ENCODE measurements at places on chromosomes 1 and 21.

- DNase-seq = no peak
These were observed 25.2 kb upstream of the DYRK1A start for GRCh38 chr21:37341254-37341960.

DNA sequence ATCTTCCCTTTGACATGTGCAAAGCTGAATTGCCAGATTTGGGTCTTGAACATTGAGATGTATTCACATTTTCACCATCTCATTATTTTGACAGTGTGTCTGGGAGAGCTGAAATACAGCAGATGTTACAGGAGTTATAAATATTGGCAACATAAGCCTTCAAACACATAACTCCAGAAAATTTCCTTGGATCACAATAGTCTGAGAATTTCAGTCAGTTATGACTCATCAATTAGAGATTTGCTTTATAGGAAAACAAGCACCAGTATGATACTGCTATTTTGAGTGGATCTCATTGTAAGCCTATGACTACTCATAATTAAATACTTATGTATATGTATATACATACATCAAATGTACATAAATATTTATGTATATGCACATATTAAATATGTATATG, 1171.8 kb downstream of the AMY1C start:
- no peak for DNase-seq

DNA sequence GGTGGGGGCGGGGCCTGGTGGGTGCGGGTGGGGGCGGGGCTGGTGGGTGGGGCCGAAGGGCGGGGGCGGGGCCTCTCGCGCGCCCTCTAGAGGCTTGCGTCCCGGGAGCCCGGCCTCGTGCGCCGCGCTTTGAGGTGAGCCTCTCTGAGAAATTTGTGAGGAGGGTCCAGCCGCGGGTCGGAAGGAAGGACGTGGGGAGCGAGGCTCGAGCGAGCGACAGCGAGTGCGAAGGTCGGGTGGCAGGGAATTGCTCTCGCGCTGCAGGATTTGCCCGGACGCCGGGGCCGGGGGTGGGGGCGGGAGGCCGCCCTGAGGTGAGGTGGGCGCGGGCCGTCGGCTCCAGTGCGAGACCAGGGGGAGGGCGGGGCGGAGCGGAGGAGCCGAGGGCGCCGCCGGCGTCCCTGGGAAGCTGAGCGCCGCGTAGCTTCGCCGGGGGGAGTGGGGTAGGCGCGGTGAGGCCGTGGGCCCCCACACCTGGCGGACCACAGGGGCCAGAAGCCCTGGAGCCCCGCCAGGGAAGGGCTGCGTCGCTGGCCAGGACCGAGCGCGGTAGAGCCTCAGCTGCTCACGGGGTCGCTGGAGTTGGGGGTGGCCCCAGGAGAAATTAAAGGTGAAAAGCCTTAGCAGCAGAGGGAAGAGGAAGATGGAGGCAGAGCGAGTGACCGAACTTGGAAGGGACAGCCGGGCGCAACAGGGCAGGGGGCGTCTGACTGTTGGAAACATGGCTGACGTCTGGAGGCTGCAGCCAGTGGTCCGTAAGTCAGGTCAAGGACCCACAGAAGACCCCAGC, 754 bp upstream of the LSS start:
- DNase-seq = peak; percentile 83

DNA sequence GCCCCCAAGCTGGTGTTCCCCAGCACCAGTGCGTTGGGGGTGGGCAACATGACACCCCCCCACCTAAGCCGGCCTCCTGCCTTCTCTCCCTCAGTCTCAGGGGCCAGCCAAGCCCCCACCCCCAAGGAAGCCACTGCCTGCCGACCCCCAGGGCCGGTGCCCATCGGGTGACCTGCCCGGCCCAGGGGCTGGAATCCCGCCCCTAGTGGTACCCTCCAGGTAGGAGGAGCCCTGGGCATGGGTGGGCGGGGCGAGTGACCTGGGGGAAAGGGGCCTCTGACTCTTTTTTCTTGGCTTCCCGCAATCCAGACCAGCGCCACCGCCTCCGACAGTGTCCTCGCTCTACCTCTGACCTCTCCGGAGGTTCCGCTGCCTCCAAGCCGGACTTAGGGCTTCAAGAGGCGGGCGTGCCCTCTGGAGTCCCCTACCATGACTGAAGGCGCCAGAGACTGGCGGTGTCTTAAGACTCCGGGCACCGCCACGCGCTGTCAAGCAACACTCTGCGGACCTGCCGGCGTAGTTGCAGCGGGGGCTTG, 1.3 kb upstream of the EFNA4 start:
- no peak for DNase-seq

DNA sequence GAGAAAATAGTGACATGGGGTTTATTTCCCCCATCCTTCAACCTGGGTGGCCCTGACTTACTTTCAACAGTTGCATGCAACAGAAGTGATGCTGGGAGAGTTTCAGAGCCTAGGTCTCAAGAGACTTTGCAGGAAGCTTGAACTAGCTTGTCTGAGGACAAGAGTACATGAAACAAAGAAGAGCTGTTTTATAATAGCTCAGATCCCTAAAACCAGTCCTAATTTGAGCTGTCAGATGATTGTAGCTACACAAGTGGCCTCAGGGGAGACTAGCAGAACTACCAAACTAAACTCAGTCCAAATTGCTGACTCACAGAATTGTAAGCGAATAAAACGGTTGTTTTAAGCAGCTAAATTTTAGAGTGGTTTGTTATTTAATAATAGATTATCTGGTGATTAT, 17.1 kb downstream of the RC3H1 start:
- no peak for DNase-seq

- no peak for DNase-seq
These were observed 13.6 kb upstream of the CDK11B start for GRCh38 chr1:1672181-1672965.

- DNase-seq = no peak
These were observed 38.3 kb downstream of the IL6R start for GRCh38 chr1:154443274-154444013.

GRCh38 chr21:33390479-33390878, 12.7 kb upstream of the IFNGR2 start:
- no peak for DNase-seq

- DNase-seq = no peak
These were observed 112.2 kb downstream of the MAP3K21 start for GRCh38 chr1:233439721-233440120.

- DNase-seq = no peak
These were observed 145.7 kb downstream of the CASZ1 start for GRCh38 chr1:10650556-10651388.

GRCh38 chr1:194369060-194369459, 1182.6 kb upstream of the B3GALT2 start:
- DNase-seq = no peak

DNA sequence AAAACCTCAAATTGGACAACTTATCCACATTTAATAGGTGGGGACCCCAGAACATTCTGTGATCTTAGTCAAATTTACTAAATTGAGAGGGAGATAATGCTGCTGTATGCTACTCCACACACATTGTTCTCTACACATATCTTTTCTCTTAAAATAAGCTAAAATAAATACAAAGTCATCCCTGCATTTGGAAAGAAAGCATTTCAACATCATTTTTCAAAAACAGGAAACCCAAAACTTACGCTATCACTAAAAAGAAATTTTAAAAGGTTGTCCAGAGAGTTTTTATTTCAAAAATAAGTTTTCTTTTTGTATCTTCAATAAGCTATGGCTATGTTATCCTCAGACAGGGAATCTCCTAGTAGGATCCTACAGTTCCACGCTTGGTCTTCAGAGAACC, 19.5 kb upstream of the OR6N2 start:
- no peak for DNase-seq

GRCh38 chr21:40851749-40852148, 4.8 kb upstream of the DSCAM start:
- DNase-seq = no peak

- no peak for DNase-seq
These were observed 32.3 kb upstream of the ID3 start for GRCh38 chr1:23591460-23592208.

GRCh38 chr1:31426249-31426922, 13.4 kb downstream of the SERINC2 start:
- DNase-seq = no peak

- DNase-seq = peak; percentile 53
These were observed 20.8 kb upstream of the C1orf159 start for GRCh38 chr1:1136547-1137230.

DNA sequence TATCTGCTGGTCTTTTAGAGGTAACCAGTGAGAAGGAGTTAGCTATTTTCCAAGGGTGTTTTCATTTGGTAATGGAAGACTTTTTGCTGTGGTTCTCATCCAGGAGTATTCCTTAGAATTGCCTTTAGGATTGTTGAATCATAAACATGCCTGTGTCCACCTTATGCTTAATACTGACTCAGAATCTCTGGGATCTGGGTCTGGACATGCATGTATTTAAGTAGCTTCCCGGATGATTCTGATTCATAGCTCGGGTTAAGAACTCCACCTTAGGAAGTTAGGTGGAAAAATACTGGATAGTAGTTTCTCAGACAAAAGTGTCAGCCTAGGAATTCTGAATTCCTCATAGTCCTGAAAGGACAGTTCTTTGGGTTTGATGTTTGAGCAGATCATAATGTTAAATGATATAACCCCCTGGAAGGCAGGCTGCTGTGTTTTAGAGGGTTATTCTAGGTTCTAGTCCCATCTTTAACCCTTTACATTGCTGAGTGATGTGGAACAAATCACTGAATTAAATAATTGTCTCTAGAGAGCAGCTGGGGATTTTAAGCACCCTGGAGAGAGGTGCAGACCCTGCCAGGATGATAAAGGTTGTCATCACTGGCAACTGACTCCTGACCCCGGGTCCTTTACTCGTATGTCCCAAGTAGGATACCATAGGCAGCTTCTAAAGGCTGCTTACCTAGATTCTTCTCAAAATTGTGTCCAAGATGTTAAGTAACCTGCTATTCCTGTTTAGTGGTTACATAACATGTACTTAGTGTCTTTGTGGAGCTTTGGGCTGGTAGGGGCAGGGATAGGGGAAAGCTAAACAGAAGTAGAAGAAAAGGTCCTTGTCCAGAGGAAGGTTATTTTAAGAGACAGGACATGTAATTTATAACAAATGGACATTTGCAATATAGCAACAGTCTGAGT, 14.5 kb upstream of the C4BPB start:
- no peak for DNase-seq
